RPMI8226 (cell line): ENCODE measurements at places on chromosomes 1 and 21.
A peak's percentile ranks its signal among the peaks of the same experiment; 100 is the strongest.

DNA sequence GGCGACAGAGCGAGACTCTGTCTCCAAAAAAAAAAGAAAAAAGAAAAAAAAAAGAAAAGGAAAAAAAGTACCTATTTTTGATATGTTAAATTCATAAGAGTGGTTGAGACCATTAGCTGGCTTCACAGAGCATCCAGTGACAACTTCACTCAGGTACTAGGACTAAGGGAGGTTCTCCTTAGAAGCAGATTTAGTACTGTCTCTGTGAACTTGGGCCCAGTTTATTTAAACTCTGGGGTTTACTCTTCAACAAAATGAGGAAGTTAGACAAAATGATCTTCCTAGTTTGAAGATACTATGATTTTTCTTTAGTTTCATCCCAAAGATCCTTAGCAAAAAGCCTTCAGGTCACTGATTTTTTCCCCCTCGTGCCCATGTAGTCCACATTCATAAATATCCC, 21.2 kb downstream of the MACO1 start:
- no peak for DNase-seq

- DNase-seq: no peak
Observed at GRCh38 chr1:185096531-185096930, 51.2 kb downstream of the RNF2 start.

DNA sequence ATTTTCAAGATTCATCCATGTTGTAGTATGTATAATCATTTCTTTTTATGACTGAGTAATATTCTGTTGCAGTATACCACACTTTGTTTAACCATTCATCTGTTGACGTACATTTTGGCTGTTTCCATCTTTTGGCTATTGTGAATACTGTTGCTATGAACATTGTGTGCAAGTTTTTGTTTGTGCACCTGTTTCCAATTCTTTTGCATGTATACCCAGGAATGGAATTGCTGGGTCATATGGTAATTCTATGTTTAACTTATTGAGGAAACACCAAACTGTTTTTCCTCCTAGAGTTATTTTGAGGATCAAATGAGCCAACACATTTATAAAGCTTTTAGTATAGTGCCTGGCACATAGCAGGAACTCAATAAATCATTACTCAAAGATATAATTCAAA, 49.2 kb upstream of the MAN1A2 start:
- no peak for DNase-seq

GRCh38 chr21:26553898-26554297, 19.2 kb downstream of the CYYR1 start:
- DNase-seq: no peak

GRCh38 chr1:202201266-202201665, 7.7 kb downstream of the LGR6 start:
- DNase-seq: no peak

DNA sequence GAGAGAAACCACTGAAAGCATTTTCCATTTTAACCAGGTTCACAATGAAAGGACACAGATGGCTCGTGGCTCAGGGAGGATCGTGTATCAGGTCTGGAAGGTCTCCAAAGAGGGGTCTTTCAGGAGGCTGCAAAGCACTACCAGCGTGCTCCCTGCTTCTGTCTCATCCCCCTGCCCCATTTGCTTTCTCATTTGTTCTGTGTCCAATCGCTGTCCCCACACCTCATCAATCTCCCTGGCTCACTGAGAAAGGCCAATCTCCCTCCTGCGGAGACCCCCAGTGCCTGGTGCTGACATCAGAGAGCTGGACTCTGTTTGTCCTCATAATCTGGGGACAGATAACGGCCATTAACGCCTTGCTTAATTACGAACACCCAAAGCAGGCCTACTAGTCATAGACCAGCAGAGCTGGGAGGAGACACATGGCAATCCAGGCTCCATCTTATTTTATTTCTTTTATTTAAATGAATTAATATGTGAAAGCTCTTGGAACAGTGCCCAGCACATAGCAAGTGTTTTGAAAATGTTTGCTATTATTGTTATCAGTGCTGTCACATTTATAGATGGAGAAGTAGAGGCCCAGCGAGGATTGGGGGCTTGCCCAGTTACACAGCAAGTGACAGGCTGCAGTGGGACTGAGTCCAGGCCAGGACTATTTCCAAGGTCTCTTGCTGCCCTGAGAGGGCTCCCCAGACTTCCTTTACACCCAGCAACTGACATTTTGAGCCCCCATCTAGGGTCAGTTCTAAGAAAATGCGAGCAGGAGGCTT, 341.0 kb upstream of the USP24 start:
- no peak for DNase-seq

DNA sequence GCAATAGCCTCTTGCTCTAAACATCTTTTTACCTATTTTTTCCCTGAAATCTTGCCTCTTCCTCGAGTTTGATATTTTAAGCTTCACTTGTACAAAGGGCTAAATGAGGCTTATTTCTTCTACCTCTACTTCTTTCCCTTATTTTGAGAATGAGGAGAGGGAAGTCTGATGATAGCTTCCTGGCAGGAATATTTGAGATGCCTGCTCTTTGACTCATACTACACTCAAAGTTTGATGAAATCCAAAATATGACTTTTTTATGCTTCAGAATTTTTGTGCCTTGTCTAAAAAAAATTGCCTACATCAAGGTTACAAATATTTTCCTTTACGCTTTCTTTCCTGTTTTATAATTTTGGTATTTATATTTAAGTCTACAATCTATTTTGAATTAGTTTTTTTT, 624.4 kb upstream of the PLXNA2 start:
- no peak for DNase-seq

- DNase-seq: peak; percentile 92
Observed at GRCh38 chr1:151510957-151511635, at the start of gene CGN. Gene CGN, plus strand, starts transcription at chr1:151511387. Its CDS starts 7,133 bp downstream, at chr1:151518520.

- peak; percentile 58 for DNase-seq
Observed at GRCh38 chr1:156750711-156751450, 594 bp downstream of the HDGF start.

DNA sequence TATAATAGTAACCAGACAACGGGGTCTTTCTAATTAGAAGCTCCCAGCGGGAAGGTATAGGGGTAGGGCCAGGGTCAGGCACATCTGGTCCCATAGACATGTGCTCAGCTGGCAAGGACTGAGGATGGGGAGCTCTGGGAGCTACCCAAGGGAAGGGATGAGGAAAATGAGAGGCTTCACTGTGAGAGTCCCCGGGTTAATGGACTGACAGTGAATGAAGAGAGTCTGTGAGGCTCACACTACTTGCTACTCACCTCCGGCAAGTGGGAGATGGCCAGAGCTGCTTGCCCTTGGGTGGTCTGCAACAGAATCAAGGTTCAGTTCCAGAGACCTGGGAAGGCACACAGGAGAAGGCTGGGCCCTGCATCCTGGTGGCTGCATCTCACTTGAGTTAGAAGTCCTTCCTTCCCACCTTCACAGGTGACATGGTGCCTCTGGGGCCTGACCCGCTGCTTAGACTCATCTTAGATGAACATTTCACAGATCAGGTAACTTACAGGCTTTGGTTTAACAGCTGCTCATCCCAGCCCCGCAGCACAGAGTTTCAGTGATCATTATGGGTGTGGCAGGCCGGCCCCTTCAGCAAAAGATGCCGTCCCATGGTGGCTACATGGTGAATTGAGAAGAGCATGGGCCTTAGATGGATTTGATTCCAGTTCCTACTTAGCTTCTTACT, 31.7 kb downstream of the EIF2D start:
- DNase-seq: no peak

GRCh38 chr1:21305900-21306189, 15.6 kb upstream of the ECE1 start:
- no peak for DNase-seq

DNA sequence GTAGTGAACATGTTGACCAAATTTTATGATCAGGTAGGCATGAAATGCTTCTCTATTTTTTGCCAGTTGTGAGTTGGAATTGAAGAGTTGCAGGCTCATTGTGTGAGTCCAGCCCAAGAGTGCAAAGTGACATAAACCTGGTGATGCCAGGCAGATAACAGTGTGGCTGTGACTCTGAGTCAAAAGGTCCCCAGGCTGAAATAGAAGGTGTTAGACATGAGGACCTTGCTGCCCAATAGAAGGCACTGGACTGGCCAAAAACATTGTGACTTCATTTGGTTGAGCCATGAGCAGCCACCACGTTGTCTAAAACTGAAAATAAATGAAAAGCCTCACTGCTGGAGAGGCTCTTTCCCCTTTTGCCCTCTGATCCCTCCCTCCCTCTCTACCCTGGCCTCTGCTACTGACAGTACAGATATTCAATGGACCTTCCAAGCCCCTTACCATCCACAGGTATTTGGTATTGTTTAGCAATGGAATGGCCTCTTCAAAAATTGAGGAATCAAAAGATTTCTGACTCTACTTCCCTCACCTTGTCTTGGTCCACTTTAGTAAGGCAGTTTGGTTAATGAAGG, 67.8 kb upstream of the ABCD3 start:
- no peak for DNase-seq

DNA sequence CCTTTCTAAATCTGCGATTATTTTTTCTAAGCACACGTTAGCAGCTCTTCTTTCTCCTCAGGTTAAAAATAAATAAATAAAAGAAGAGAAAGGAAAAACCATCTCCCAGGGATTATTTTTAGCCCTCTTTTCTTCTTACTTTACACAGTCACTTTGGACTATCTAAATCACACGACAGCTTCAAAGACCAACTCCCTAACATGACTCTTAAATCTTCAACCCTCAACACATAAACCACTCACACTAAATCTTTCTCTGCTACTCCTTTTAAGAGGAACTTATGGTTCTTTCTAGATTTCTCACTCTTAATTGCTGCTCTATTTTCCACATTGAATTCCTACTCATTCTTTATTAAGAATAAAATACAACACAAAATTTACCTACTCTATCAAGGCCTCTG, 1095.0 kb upstream of the B3GALT2 start:
- DNase-seq: no peak

GRCh38 chr1:233057836-233058235, 107.4 kb downstream of the NTPCR start:
- no peak for DNase-seq

DNA sequence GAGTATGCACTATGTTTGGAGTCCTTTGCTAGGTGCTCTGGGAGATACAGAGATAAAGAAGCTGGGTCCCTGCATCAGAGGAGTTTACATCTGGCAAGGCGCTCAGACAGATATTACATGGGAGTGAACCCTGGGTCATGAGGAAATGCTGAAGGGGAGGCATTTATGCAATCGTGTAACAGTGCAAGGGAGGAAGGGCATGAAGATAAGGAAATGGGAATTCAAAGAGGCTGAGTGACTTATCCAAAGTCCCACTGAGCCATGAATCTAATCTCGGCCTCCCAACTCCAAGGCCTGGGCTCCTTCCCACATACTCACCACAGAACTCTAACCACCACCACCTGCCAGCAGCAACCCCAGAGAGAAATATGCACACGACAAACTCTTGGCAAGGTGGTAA, 51.6 kb downstream of the FAM163A start:
- DNase-seq: no peak

DNA sequence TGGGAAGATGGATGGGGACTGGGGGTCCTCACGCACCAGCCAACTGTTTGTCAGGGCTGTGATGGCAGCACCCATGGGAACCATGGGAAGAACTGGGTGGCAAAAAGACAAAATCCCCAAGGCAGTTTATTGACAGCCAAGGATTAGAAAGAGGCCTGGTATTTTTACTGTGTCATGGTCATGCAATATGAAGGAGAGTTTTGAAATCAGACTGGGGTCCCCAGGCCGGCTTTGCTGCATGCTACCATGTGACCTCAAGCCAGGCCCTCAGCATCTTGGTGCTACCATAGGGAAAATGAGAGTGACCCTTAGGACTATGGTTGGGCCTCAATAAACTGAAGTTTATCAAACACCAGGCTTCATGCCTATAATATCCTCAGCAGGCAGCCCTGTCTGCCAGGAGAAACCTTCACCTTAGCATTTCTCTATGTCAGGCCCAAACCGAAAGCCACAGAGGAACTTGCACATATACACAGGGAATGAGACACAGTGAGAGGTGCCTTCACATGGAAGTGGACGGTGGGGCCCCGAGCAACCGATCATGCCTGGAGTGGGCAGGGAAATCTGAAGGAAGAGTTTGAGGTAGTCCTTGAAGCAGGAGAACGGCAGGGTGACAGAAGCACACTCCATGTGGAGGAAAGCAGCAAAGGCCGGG, 203.2 kb downstream of the HIVEP3 start:
- DNase-seq: no peak

GRCh38 chr1:54668567-54668966, 27.0 kb downstream of the MROH7 start:
- DNase-seq: no peak

DNA sequence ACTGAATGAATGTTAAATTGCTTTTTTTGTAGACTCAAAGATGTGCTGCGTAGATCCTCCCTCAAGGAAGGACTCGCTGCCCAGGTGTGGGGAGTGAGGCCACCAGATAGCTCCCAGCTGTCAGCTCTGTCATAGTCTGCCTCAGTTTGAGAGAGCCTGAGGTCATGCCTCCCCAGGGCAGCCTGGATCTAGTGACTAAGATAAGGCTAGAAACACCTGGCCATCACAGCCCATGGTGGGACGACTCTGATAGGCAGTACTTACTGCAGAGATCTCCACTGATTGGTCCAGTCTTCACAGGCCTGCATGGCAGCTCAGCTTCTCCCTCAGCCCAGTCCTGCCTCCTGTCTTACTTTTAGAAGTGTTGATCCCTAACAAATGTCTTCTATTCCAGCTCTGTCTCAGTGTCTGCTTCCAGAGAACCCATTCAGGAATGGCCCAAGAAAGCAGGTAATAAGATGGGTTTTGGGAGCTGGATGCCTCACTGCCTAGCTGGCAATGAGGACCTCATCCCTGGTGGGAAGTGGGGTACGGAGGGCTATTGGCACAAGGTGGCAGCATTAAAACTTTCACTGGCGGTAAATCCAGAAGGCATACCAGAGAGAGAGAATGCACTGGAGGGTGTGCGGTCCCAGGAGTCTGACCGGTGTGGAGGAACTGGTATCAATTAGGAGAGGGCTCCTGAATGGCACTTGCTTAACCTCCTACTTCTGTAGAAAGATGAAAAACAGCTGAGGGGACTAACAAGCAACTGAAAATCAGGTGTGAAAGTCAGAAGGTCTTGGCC, 55.3 kb upstream of the GPR37L1 start:
- peak; percentile 60 for DNase-seq

GRCh38 chr1:8915446-8915845, 30.2 kb upstream of the CA6 start:
- no peak for DNase-seq

DNA sequence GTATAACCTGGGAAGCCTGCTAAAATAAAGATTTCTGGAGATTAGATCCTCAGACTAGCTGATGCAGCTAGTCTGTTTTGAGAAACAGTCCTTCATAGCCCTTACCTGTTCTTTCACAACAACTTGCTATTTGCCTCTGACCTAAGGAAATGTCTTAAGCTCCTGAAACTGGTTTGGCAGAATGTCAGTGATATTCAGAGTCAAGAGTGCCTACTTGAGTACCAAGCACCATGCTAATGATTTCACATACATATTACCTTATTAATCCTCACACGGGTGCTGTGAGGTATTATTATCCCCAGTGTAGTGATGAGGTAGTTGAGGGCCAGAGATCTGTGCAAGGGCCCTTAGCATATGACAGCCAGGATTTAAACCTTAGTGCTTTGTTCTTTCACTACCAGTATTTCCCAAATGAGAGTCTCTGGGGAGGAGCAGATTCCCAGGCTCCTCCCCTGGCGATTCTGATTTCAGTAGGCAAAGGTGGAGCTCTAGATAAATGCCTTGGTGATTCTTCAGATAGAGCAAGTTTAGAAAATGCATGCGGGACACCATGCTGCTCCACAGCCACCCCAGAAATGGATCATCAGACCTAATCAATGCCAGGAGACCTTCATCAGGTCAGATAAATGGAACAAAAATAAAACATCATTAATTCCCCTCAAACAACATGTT, 47.4 kb upstream of the WNT2B start:
- no peak for DNase-seq

GRCh38 chr1:199243423-199244061, 604.7 kb downstream of the PTPRC start:
- DNase-seq: peak; percentile 74
